ENCODE measurements at places on chromosomes 5 and 9.

GRCh38 chr9:84850830-84851392 is 181.4 kb downstream of the NTRK2 start:
- DNase-seq: no peak

- DNase-seq: no peak
Measured at GRCh38 chr5:125829349-125829748, 593.9 kb upstream of the GRAMD2B start.

GRCh38 chr9:94672811-94673487 is 33.6 kb upstream of the FBP1 start:
- peak; percentile 64 for DNase-seq

DNA sequence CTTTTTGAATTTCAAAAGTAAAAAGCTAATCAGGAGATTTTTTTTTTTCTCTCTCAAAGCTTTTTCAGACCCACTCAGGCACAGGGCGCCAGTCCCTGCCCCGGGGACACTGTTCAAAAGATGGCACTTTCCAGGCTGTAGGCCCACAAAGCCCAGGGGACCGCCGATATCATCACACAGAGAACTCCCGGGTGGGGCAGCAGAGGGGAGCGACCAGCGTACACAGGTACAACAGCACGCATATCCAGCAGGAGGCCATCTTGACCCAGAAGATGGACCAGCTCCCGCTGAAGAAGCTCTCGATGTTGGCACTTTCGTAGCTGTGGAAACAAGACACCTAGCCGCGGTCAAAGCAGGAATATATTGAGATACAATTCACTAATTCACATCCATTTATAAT is 108.3 kb downstream of the THBS4 start:
- no peak for DNase-seq

GRCh38 chr9:38337181-38337580 is 55.3 kb upstream of the ALDH1B1 start:
- DNase-seq: no peak

GRCh38 chr5:145510324-145510723 is 324.8 kb downstream of the PRELID2 start:
- DNase-seq: peak; percentile 46

DNA sequence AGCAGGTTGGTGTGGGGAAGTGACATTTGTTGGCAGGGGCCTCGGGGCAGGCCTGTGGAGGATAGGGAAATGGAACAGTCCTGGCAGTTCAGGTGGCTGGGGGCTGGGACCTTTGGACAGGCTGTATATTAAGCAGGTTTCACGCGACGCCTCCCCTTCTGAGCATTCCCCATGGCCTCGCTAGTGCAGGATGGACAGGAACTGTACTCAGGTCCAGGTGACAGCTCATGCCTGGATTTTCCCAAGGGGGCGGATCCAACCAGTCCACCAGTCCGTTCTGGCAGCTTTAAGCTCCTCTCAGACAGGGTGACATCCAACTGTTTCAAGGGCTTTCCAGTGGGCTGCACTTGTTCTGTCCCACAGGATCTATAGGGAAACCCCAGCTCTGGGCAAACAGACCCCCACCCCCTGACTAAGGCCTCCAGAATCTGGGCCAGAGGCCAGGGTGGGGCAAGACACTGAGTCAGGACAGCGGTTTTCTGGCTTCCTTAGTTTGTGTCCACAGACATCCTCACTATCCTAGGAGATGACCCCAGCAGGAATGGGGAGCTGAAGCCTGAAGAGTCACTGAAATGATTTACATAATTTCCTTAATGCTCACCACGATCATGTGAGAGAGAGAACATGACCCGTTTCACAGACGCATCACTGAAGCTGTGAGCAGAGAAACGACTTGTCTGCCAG is 20.9 kb downstream of the CSF2 start:
- DNase-seq: peak; percentile 89

- DNase-seq: no peak
Measured at GRCh38 chr9:83449166-83449565, 89.0 kb downstream of the FRMD3 start.

- no peak for DNase-seq
Measured at GRCh38 chr5:180849827-180850226, 11.2 kb downstream of the ZFP62 start.

GRCh38 chr5:169850409-169850808 is 129.9 kb downstream of the INSYN2B start:
- DNase-seq: no peak

DNA sequence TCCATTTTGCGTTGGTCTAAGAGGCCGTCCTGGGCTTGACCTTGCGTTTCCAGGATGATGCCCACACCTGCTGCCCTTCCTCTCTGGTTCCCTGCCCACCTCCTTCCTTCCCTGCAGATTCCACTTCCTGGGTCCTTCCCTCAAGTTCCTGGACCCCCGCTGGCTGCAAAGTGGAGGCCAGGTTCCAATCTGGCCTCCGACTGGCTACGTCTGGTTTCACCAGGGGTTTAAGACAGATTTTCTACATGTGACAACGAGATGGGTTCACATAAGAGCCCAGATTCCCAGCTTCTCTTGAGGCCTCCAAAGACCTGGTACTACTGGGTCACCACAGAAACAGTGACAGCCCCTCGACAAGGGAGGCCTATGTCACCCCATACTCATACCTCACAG is 2.1 kb downstream of the MGAT4B start:
- no peak for DNase-seq

DNA sequence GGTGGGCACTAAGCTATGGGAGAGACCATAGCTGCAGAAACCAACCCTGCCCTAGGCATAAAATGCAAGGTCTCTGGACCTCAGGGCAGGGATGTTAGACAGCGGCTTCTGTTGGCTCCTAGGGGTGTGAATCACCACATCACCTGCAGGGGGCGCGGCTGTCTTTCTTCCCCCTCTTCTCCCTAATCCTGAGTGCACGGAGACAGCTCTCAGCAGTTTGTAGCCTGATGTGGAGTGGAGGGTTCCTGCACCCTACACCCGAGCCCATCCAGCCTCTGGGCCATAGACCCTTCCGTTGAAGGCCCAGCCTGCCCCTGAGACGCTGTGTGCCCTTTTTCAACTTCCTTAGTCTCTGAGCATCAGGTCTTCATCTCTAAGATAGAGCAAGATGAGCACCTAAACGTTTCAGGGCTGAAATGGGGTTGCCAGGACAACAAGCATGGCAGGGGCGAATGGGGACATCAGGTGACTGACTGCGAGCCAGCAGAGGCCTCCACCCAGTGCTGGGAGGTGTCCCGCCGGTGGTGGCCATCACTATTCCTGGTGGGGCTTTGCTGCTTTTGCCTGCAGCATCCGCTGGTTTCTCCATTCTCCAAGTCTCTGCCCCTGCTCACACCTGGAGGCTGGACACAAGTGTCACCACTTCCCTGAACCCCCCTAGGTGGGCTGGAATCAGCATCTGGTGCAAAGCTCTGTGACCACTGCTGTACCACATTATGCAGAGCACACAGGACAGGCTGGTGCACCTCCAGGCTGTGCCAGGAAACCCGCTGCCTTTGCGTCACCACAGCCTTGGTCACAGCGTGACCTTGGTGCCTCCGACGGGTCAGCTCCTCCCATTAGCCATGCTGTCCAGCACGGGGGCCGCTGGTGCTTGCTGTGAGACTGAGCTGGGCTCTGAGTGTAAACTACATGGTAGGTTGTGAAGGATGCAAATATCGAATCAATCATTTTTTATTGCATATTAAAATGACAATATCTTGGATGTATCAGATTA is 2.5 kb upstream of the SEC16A start:
- DNase-seq: peak; percentile 69

DNA sequence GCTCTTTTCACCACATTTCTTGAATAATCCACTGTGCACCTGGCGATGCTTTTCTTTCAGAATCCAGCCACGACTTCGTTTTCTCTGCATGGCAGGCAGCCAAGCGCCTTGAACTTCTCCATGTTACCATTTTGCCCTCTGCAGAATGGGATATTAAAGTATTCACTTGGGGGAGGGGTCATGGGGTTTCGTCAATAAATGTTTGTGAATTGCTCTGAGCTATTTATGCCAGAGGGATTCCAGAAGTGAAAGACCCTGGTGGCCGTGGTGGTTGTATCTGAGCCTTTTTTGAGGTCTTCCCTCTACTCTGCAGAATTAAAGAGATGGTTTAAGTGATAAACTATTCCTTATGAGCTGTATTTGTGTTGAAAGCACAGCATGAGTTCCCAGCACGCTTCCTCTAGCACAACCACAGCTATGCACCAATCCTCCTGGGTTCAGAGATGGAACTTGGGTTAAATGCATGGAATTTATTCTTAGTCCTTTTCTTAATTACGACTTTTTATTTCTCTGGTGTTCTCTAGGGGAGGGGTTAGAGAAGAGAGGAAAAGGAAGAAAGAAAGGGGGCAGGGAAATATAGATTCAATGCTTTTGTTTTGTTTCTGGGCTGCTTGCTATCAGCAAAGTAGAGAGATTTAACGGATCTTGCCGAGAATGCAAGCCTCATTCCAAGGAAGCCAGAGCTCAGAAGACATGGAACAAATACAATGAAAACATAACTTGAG is 478.2 kb upstream of the TNC start:
- DNase-seq: peak; percentile 98

- no peak for DNase-seq
Measured at GRCh38 chr9:121914604-121915303, 178.4 kb downstream of the TTLL11 start.

GRCh38 chr5:135750506-135750905 is 84.0 kb upstream of the SLC25A48 start:
- no peak for DNase-seq

- DNase-seq: peak; percentile 23
Measured at GRCh38 chr9:34114436-34114835, 12.1 kb downstream of the DCAF12 start.

- DNase-seq: no peak
Measured at GRCh38 chr5:35263266-35263877, 33.1 kb upstream of the PRLR start.

- no peak for DNase-seq
Measured at GRCh38 chr5:180389252-180390101, 36.3 kb upstream of the GFPT2 start.

DNA sequence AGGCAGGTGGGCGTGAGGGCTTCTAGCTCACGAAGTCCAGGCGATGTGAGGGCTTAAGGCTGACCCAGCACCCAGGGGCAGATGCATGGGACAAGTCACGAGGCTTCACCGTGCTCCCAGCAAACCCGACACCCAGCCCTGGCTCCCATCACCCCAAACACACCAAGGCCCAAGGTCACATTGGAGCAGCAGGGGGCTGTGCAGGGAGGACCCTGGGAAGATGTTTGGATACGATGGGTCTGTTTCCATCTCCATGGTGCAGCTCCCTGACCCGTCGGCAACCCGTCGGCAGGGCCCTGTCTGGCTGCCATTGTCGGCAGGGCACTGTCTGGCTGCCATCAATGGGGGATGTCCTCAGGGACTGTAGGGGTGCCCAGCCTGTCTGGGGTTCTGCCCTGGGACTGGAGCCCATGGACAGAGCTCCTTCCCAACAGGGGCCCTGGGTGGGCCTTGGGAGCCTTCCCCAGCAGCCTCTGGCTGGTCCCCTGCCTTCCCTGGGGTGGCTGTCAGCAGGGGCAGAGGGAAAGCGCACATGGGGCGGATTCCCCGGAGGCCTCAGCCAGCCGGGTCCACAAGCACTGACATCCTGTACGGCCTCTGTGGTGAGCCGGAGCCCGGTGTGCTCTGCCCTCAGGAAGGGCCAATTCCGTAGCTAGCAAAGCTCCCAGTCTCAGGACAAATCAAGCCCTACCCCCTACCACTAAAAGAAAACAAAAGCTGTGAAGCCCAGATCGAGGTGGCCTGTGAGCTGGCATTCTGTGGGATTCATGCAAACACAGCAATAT is 47.1 kb downstream of the NACC2 start:
- DNase-seq: no peak

DNA sequence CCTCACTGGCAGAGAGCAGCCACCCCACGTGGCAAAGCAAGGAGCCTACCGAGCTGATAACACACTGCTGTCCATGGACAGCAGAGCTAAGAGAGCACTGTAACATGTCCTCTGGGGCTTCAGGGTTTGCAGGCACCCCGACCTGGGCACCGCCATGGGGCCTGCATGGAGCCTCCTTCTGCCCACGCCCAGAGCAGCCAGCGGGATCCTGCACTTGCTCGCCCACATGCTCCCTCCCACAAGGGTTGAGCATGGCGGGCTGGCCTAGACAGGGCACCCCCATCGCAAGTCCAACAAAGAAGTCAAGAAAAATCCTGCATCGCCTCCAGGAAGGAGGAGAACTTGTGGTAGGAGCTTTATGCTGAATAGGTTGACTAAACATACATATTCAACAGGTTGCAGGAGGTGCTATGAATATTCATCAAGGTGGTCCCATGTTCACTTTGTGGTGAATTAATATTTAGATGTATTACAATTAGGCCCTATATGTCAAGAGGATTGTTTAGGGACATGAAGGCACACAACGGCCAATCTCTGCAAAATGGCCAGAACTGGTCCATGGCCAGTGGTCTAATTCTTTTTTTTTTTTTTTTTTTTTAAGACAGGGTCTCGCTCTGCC is 3.8 kb upstream of the MIGA2 start:
- no peak for DNase-seq

GRCh38 chr5:117220730-117221129 is 646.1 kb upstream of the SEMA6A start:
- peak; percentile 21 for DNase-seq

GRCh38 chr9:96856363-96857286 is 2.3 kb upstream of the ZNF782 start:
- peak; percentile 71 for DNase-seq

- DNase-seq: no peak
Measured at GRCh38 chr5:179255527-179256327, 89.5 kb downstream of the ADAMTS2 start.

DNA sequence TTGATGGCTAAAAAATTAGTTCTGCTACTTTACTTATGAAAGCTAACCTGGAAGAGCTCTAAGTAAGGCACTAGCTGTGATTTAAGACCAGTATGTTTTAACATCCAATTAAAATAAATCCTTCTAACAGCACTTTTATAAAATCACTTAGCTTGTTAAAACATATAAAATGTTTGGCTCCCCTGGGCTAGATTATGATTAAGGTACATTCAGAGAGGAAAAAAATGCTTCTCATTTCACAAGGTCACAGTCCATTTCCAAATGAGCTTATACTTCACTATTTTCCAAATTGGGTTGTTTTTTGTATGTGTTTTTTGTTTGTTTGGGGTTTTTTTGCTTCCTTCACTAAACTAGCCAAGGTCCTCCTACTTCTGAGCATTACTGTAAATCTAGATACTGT is 875.0 kb upstream of the DMAC1 start:
- DNase-seq: no peak

- DNase-seq: no peak
Measured at GRCh38 chr9:16846367-16846766, 24.1 kb downstream of the BNC2 start.

DNA sequence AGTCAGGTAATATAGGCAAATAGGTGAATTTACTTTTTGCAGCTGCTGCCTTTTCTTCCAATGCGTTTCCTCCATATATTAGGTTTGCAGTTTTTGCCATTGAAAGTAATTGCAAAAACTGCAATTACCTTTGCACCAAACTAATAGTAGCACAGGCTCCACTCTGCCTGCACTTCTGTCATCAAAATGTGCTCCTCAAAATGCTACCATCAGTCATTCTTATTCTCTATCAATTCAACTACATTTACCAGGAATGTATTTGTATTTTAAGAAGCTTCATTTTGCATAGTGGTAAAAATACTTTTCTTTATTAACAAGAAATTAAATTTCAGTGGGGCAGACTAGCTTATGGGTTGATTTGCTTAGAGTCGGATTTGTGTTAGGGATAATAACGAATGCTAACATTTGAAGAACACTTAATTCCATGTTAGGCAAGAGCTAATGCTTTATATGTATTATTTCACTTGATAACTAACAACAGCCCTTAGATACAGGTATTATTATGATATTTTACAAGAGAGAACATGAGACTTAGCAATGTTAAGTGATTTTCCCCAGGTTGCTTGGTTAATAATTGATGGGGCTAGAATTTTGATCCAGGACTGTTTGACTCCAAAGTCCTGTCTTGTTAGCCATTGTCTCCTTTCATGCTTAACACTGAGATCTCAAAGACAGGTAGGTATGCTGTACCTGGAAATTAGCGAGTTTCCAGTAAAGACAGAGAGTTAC is 300.4 kb downstream of the MAN2A1 start:
- no peak for DNase-seq
